CD4-positive, alpha-beta memory T cell (primary cell): ENCODE measurements at places on chromosomes 7 and 10.

DNA sequence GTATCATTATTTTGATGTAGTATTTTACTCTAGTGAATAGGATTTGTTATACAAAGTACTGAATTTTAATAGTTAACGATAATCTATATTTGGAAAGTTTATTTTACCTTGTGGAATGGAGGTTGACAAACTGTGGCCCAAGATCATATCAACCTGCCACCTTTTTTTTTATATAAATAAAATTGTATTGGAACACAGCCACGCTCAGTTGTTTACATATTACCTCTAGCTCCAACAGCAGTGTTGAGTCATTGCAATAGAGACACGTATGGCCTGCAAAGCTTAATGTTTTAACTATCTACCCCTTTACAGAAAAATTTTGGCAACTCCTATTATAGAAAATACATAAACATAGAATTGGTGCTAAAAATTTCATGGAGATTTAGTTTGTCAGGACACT is 239.3 kb downstream of the THSD7A start:
- DNase-seq: no peak

GRCh38 chr7:128215281-128215680 is 25.8 kb upstream of the LEP start:
- DNase-seq: no peak

- no peak for DNase-seq
These were observed 2.5 kb upstream of the SLIT1 start for GRCh38 chr10:97188261-97188711.

DNA sequence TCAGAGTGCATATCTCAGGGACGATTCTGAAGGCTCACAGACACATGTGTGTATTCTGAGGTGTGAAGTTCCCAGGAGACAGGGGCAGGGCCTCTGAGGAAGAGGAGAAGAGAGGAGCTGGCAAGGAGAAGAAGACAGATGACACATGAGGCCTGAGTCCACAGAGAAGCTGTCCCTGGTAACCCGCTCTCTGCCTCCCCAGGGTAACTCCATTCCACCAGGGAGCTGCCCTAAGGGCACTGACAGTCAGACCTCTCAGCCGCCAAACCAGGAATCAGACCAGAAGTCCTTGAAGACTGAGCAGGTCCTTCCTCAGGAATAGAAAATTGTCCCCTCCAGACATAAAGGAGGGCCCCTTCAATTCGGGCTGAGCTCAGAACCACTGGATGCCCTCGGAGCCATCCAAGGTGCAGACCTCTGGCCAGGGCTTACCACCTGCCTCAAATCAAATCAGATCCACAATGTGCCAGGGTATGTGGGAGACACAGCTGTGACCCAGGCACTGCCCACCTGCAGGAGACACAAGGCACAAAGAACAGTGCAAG is 57.4 kb downstream of the TLL2 start:
- DNase-seq: no peak

GRCh38 chr10:67319976-67320375 is 376.0 kb downstream of the CTNNA3 start:
- DNase-seq: no peak

DNA sequence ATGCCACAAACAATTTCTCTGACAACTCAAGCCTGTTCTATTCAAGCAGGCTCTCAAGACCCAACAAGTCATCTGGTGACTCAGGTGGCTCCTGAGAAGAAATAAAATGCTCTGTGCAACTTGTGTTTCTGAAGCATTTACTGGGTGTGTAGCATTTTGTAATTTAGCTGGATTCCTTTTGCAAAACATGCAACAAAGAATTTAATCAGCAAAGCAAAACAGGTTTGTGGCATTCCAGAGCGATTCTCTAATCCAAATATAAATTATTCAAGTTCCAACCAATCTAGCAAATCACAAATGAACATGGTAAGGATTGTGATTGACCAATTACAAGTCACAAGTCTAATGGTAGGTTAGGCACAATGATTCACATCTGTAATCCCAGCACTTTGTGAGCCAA is 39.8 kb upstream of the C10orf67 start:
- no peak for DNase-seq

DNA sequence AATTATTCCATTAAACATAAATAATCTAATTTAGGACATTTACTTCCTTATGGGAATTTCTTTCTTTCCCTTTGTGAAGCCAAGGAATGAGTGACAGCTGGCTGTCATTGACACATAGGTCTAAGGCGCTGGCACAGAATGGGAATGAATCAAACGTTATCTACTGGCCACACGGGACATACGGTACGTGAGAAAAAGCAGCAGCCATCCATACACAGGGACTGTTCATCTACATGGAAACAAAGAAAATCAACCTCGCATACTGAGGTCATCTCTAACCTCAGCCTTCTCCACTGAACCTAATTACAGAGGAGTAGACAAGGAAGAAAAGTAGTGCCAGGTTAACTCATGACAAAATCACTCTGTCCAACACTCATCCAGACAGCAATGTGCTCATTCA is 126.3 kb upstream of the PTN start:
- DNase-seq: no peak

GRCh38 chr10:36023939-36024338 is 381.8 kb upstream of the FZD8 start:
- no peak for DNase-seq

DNA sequence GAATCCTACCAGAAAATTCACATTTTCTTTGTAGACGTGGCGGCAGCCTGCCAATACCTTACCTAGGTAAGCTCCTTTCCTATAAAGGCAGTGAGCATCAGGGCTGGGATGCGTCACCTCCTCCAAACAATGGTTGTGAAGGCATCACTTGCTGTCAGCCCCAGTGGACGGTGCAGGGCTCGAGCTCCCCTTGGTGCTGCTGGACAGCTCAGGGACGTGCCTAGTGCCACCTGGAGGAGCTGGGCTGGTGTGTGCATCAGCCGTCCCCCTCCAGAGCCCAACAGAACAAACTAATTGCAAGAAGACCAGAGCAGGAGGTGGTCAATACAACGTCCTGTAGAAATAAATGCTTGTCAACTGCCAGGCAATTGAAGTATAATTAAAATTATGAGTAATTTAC is 517.5 kb upstream of the FOXK1 start:
- DNase-seq: no peak

DNA sequence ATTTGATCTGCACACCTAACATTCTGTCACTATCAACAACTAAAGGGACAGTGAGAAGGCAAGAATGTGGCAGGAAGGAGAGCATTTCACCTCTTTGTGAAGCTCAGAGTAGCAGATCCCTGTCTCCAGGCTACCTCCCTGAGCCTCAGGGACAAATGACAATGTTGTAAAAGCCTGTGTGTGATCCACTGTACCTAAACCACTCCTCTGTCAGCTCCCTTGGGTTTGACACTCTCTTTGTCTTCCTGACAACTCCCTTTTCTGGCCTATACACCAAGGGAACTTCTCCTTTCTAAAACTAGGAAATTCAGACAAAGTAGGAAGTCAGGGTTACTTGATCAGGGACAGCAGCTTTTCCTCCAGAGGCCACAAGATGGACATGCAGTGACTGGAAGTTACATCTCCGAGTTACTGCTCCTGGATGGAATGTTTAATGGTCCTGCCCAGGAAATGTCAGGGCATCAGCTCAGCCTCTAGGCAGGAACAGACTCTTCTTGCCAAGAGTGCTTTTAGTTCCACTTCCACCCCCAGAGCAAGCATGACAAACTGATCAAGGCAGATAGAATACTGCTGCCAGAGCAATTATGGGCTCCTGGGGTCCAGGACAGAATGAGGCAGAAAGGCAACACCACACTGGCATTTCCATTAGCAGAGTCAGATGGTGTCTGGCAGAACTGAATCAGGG is 1014.5 kb upstream of the LRRTM3 start:
- DNase-seq: no peak

DNA sequence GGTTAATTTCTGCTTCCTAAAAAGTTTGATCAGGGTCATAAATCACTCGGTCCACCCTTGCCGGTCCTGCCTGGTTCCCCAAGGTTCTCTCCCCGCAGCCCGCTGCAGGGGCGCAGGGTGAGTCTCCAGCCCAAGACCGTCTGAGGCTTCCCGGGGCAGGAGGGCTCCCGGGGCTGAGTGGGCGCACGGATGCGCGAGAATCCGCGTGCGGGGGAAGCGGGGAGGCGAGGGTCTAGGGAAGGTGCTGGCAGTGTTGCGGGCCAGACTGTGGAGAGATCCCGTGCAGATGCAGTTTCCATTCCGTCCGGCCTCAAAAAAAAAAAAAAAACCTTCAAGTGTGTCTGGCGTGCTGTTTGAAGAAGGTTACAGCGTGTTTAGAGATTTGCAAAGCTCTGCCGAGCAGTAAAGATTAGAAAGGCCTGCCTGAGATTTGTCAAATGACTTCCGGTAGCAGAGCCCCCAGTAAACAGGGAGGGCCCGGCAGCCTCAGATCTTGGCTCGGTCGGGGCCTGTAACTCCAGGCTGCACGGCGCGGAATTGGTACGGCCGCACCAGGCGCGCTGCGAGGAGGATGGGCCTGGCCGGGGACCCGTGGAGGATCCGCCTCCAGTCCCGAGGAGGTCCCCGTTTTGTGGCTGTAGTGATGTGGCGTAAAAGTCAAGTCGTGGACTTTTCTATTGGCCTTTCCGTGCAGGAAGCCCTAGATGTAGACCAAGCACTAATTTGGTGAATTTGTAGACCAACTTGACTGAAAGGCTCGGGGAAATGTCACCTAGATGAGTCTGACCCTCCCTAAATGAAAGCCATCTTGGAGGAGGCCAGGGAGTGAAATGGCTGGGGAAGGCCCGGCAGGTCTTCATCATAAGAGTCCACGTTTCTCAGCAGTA is 293.2 kb upstream of the NFE2L3 start:
- no peak for DNase-seq

GRCh38 chr10:32481606-32482005 is 35.7 kb downstream of the CCDC7 start:
- no peak for DNase-seq

DNA sequence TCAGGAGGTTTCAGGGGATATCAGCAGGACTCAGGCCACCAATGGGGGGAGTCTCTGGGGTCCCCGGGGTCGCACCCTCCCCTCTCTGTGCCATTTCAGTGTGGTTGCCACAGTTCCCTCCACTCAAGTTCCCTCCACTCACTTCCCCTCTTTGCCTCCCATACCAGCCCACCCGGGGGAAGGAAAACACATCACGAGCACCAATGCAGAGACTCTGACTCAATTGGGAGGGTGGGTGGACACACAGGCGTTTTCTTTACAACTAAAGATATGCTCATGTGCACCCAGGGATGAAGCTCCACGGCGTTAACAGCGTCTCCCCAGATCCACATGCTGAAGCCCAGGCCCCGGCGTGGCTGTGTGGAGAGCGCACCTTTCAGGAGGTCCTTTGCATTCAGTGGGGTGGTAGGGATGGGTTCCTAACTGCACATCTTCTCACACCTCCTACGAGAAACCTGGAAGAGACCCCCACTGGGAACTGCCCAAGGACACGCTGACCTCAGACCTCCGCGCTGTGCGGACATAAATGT is 254.1 kb downstream of the ZMYND11 start:
- DNase-seq: no peak

GRCh38 chr7:137081321-137082093 is 213.1 kb downstream of the CHRM2 start:
- DNase-seq: no peak

DNA sequence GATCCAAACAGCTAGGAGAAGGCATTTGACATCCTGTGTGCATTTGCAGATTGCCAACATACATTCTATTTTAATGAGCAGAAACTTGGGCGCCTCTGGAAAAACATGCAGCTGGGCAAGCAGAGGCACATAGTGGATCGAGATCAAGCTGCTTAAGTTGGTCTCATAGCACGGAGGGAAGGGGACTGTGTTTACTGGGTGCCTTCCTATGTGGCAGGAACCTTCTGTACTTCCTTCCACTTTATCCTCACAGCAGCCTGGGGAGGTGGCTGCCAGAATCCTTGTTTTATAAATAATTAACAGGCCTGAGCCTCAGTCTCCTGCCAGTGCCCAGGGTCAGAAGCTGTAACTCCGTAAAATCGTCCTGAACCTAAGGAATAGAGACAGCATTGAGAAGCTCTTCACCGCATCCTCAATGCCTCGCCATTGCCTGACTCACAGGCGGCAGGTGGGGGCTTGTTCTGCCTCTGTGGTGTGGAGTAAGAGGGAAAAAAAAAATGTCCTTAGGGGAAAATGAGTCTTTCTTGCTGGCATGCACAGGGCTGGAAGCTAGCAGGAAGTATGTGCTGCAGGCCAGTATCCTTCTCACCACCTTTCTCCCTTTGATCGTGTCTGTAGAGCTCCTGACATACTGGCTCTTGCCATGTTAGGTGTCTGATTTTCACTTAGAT is 6.2 kb downstream of the VWA2 start:
- no peak for DNase-seq

GRCh38 chr7:5500777-5501350 is 77.2 kb upstream of the TNRC18 start:
- DNase-seq: no peak

GRCh38 chr10:17737027-17737965 is 14.7 kb upstream of the TMEM236 start:
- no peak for DNase-seq

DNA sequence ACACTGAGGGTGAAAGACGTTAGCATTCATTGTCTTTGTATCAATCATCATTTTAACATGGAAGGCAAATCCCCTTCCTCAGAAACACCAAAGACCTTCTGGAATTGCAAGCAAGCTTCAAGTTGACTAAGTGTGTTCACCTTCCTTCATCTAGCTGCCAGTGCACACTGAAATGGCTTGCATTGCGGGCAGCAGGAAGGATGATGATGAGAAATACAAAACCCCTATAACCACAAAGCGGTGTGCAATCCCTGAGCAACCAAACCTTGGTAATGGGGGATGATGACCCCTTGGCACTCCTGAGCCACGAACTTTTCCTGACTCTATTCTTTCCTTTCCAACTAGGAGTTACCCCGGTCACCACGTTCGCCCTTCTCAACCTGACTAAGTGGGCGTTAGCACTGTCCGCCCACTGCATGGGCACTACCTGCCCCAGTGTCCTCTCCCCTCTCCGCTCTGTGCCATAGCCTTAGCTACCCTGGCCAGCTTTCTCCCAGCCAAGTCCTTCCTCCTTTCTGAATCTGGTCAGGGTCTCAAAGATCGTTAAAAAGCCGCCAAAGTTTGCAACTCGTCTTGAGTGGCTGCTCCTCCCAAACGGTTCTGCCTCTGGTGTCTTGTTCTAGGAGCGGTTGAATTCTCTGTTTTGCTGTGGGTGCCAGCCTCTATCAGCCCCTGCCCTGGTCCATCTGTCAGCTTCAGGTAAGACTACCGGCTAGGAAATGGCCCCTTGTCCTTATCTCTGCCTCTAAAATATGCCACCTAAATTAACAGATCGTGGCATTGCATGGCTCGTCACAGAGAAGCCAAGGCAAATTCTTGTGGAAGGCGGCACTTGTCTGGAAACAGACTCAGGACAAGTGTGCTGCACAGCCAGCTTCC is 586 bp upstream of the AOC1 start:
- no peak for DNase-seq

- DNase-seq: no peak
These were observed 81.7 kb upstream of the FAM20C start for GRCh38 chr7:110557-111232.

GRCh38 chr7:103445228-103446048 is 569 bp downstream of the SLC26A5 start:
- DNase-seq: no peak

GRCh38 chr7:101435461-101436220 is 73.0 kb downstream of the COL26A1 start:
- DNase-seq: no peak
